ENCODE measurements at places on chromosomes 16 and 17.

- no peak for DNase-seq
Observed at GRCh38 chr17:2691069-2691871, 20.3 kb downstream of the CLUH start.

DNA sequence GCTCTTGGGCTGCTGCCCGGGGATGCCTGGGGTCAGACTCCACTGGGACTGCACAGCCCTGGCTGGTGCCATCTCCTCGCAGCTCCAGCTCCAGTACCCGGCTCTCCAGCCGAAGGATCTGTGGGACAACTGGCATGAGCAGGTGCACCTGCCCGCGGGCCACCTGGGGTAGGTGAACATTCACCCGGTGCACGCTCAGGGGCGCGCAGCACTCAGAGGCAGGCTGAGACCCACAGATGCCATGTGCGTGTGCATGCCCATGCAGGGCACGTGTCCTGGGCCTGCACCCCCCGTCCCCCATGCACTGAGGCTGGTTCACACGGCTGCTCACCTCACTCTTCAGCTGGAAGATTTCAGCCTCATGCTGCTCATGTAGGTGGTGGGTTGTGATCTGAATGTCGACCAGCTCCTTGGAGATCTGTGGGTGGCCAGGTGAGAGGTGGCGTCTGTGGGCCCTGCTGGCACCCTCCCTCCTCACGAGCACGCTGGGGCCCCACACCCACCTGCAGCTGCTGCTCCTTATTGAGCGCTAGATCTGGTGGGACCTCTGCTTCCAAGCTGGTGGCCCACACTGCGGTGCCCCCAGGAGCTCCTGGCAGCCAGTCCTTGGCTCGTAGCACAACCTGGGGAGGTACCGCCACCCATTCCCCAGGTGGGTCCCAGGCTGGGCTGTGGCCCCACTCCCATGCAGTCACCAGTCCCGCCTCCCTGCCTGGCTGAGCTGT is 618 bp downstream of the CCDC78 start:
- no peak for DNase-seq

- no peak for DNase-seq
Observed at GRCh38 chr16:2860826-2861567, 3.0 kb upstream of the PRSS22 start.

DNA sequence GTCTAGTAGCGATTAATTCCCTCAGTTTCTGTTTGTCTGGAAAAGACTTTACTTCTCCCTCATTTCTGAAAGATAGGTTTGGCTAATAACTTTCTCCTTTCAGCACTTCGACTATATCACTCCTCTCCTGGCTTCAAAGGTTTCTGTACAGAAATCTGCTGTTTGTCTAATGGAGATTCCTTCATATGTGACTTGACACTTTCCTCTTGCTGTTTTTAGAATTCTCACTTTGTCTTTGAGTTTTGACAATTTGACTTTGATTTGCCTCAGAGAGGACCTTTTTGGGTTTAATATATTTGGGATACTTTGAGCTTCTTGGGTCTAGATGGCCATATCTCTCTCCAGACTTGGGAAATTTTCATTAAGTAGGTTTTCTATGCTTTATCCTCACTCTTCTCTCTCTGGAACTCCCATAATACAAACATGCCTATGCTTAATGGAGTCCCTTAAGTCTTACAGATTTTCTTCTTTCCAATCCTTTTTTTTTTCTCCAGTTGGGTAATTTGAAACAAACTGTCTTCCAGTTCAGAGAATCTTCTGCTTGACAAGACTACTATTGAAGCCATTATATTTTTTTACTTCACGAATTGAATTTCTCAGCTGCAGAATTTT is 7.8 kb upstream of the PRSS21 start:
- no peak for DNase-seq

DNA sequence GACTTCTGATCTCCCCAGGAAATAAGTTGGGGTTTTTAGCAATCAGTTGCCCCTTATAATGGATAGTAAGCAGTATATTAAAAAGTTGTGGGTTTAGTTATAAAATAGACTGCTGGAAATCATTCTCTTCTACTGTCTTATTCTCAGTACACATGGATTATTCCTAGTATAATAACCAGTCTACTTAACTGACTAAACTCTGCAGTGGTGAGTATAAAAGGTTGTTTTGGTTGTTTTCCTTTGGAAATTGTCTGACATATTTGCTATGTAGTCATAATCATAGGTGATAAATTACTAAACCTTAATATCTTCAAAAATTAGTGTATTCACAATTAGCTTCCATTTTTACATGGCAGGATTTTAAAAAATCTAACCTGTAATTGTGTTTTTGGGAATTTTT is 31.4 kb downstream of the CTCF start:
- DNase-seq: no peak

DNA sequence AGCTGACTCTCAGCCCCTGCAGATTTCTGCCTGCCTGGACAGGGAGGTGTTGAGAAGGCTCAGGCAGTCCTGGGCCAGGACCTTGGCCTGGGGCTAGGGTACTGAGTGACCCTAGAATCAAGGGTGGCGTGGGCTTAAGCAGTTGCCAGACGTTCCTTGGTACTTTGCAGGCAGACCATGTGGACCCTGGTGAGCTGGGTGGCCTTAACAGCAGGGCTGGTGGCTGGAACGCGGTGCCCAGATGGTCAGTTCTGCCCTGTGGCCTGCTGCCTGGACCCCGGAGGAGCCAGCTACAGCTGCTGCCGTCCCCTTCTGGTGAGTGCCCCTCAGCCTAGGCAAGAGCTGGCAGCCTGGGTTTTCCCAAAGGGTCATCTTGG is 3.9 kb downstream of the GRN start:
- no peak for DNase-seq

GRCh38 chr17:77193653-77194052 is 52.9 kb downstream of the SEC14L1 start:
- DNase-seq: no peak

GRCh38 chr16:88327561-88328312 is 55.0 kb upstream of the ZNF469 start:
- no peak for DNase-seq

DNA sequence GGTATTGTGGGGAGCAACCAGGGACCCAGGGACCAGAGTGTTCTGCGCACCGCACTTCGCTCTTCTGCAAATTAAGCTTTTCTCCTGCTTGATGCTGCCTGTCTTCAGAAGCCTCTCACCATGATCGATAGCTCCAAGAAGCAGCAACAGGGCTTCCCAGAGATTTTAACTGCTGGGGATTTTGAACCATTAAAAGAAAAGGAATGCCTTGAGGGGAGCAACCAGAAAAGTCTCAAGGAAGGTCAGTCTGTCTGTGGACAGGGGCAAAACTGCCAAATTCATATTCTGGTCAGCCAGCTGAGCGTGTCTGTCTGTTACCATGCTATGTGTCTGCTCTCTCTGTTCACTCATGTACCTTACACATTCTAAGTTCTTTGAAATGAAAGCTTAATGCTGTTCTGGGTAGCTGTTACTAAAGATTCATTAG is 115.7 kb downstream of the MRTFB start:
- DNase-seq: no peak

DNA sequence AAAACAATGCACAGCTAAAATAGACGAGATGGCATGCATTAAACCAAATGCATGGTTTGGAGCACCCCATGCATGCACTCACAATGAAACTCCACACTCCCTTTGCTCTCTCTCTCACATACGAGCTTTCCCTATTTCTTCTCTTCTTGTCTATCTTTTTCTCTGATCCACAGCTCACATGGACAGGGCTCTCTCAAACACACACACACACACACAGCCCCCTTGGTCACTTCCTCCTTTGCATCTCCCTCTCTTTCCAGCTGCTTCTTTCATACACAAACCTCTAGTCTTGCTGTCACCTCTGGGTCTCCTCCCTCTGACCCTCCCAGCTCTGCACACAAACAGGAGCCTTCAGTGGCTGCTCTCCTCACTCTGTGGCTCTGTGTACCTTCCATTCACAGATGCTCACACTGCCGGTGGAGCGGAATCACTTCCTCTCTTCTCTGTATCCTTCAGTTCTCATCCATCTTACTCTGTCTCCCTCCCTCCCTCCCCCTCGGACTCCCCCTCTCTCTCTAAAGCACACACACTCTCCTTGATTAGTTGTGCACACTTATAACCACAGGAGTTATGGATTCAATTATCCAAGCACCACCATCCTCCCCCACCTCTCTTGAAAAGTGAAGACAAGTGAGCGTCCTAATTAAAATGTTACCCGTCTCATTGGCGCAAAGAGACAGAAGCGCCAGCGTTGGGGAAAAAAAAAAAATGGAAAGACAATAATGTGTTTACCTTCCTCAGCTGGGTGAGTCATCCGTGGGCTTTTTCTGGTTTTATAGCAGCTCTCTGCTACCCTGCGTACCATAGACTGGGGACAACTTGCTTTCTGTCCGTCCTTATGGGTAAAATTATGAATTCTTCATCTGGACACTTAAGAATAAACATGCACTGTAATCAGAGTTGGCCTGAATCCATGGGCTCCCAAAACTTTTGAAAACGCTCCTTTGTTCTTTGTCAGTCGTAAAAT is 90.8 kb downstream of the SHISA6 start:
- DNase-seq: no peak

GRCh38 chr17:68600931-68601564 is at the start of gene FAM20A:
Gene FAM20A, minus strand, starts transcription at chr17:68601367. Its CDS starts 701 bp downstream, at chr17:68600666.
- no peak for DNase-seq

DNA sequence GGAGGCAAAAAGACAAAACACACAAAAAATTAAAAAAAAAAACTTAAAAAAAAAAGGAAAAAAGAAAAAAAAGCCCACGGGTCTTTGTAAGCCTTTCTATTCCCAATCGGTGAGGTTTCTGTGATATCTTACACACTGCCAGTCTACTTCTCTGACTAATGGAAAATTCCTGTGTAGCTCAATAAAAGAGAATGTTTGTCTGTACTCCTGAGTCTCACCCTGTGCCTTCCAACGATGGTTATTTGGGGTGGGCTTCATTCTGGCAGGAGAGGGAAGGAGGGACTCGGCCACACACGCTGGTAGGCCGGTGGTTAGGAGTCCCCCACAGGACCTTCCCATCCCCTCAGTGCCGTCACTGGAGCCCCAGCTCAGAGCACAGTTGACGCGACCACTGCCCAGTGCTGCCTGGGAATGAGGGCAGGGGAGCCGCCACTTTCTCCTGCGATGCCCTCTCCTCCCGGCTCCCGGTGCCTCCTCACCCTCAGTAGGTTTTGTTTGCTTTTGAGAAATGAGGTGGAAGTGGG is 68.0 kb downstream of the AMFR start:
- no peak for DNase-seq

- no peak for DNase-seq
Observed at GRCh38 chr16:71205482-71206131, 24.9 kb downstream of the HYDIN start.

DNA sequence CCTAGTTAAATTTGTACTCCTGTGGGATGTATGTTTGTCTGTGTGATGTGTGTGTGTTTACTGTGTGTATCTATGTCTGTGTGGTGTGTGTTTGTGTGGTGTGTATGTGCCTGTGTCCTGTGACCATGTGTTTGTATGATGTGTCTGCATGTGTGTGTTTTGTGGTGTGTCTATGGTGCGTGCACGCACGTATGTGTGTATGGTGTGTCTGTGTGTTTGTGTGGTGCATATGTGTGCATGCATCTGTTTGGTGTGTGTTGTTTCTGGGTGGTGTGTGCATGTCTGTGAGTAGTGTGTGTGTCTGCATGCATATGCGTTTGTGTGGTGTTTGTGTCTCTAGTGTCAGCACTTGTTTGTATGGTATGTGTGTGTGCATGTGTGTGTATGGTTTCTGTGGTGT is 174.2 kb upstream of the RBFOX1 start:
- DNase-seq: no peak

- DNase-seq: no peak
Observed at GRCh38 chr17:6470751-6471521, 26.7 kb downstream of the PIMREG start.

DNA sequence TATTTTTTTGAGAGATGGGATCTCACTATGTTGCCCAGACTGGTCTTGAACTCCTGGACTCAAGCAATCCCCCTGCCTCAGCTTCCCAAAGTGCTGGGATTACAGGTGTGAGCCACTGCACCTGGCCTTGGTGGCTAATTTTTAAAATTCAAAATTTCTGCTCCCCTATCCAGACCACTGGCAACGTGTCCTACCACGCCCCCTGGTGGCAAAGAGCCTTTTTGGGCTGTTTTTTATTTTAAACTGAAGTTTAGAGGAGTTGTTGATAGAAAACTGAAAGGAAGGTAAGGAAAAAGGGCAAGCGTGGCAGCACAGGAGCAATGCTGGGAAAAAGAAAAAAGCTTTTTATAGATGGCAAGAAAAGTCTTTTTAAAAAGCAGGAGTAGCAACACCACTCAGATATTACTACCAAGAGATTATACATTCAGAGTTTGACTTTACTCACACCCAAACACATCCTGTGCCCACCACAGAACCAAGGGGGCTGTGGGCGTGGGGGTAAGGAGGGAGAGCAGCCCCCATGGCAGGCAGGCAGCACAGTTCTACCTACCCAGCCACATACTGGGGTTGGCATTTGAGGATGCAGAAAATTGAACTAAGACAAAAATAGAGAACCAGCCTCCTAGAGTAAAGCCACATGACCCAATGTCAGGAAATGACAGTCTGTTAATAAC is 4.2 kb upstream of the MXRA7 start:
- no peak for DNase-seq

DNA sequence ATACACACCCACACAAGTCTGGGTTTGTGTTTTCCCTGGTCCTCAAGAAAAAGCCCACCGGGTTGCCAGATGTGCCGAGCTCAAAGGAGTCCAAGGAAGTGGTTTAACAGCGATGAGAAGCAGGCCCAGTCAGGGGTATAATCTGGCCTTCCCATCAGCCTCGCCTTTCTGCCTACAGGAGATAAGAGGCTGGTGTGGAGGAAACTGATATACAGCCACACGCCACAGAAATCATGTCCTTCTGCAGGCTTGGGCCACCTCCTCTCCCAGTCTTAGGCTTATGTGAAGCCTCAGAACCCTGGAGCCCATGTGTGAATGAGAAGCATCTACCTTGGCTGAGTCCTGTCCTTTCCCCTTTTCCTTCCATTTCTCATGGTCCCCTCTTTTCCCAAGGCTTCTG is 43.6 kb upstream of the MMP2 start:
- no peak for DNase-seq

GRCh38 chr17:14926526-14927122 is 338.5 kb downstream of the PMP22 start:
- no peak for DNase-seq

DNA sequence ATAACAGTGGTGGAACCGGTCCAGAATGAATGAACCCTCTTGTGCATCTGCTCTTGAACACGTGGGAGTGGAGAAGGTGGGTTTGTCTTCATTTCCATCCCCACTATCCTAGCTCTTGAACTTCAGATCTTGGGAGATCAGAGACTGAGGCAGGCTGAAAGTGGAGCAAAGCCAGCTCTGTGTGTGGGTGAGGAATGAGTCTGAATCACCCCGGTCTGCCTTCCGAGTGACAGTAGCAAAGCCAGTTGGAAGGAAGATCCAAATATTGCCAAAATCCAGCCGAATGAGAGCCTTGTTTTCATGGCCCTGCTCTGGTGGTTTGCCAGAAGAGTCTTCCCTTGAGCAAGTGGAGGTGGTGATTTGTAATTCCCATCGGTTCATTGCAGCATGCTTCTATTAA is 29.0 kb upstream of the ASIC2 start:
- no peak for DNase-seq
